T-helper 2 cell treated with Interferon-gamma antibody and Interleukin-4, amounts not matched to agents 100 ng/mL and 5 ng/mL, for 36 hours (primary cell): ENCODE measurements at places on chromosomes 3 and 15. TPM values are rescaled to one million over a fixed set of nuclear protein-coding genes. Genes with fewer than 3 reads are reported as not detected.

Gene IL16
- 199 and 201 TPM in 2 replicates for total RNA-seq

Gene PPP1R14D
- not detected in 2 replicates for total RNA-seq

Gene PLA2G4F
- not detected in 2 replicates for total RNA-seq

Gene GPR176
- total RNA-seq, result 0.05 TPM in 1 of 2 replicates, not detected in the other
